Stimulated activated CD8-positive, alpha-beta memory T cell treated with anti-CD3 and anti-CD28 coated beads, Interleukin-2, amount 100 ng/mL, for 48 hours (primary cell): ENCODE measurements at places on chromosomes 11 and 22.

GRCh38 chr11:95453616-95454171 lies 222.7 kb upstream of the SESN3 start:
- no peak for DNase-seq

DNA sequence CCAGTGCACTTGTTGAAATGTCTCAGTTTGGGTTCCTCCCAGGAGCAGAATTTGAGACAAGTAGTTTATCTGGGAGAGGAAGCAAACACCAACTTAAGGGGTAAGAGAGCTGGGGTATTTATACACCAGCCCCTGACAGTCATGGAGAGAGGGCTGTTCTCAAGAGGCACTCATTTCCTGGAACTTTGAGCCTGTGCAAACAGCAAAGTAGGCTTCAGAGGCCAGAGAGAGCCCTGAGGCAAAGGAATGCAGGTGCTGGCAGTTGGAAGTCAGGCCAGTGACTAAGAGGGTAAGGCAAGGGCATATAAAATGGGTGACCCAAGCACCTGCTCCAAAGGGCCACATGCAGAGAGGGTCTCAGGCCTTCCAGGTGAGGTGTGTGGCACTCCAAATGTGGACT lies 16.1 kb downstream of the MS4A18 start:
- no peak for DNase-seq

DNA sequence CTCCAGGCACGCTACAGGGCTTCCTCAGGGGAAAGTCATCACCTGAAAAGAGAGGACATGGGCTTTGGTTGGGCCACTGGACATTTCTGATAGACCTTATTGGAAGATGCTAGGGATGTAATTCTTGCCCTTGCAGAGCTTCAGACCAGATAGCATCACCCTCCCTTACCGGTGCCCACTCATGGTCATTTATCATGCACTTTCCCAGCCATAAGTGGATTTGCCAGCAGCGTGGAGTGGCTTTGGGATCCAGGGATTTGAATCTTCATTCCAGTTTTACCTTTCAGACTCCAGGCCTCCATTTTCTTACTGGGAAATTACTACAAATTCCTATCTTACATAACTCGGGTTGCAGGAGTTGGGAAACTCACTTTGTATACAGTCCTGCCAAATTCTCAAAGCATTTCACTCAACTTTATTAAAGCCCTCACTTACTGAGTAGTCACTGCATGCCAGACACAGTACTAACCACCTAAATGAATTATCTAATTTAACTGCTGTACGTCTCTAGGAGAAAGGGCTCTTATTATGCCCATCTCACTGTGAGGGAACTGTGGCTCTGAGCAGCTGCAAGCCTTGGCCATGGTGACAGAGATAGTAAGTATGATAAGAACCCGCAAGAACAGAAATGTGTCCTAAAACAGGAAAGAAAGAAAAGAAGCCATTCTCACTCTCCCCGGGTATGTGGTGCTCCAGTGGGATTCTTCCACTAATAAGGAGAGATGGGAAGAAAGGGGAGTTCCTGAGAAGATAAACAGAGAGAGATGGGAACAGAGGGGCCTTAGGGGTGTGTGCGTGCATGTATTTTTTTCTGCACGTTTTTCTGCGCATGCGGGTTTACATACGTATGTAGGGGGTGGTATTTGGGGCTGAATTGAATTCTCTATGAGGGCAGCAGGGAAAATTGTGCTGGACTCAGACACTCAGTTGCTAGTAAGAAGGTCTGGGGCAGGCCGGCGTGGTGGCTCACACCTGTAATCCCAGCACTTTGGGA lies 9.7 kb downstream of the CHRM1 start:
- no peak for DNase-seq

DNA sequence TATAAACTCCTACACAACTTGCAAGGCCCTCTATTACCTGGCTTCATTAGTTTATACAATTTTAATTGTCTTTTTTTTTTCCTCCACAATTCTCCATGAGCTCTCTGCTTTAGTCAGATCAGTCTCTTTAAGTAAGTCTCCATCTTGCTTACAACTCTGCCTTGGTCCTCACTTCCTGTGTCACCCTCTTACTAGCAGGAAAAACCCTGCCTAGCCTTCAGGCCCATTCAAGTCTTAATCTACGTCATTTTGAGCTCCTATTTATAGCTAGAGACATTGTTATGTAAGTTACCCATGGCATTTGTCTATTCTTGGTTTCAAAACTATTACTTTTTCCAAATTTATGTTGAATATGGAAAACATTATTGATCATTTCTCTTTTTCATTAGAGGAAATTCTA lies 177.4 kb downstream of the SBF2 start:
- no peak for DNase-seq

DNA sequence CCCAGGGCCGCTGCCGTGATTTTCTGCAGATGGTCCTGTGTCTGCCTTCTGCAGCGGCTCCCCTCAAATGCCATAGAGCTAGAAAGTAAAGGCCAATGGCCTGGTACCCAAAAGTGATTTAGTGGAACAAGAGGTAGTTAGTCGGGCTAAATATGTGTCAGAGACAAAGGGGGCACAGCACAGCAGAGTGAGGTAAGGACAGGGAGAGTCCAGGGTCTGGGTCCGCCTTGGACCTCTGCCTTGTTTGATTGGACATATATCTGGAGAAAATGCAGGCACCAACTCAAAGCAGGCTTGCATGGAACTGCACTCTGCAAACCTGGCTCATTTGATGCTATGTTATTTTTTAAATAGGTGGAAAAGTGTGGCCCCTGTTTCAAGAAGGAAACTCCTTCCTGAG lies 249.6 kb upstream of the B3GAT1 start:
- no peak for DNase-seq
